Left kidney (tissue), 8 donors: ENCODE measurements at places on chromosomes 1 and 21.

DNA sequence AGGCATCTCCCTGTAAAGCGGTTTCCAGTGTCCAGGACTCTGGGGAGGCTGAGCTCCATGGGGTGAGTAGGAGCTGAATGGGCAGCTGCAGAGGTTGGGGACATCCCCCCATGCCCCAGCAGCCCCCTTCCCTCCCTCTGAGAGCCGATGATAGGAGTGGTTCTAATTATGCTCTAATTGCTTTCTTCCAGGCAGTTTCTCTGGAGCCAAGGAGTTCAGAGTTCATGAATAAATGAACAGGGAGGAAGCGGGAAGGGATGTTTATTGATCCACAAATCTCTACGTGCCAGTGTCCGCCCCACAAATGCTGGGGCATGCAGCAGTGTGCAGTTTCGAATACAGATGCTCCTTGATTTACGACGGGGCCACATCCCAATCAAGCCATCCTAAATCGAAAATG lies 15.6 kb downstream of the NKAIN1 start:
- no peak for DNase-seq

GRCh38 chr1:93411000-93411399 lies 36.9 kb upstream of the FNBP1L start:
- no peak for DNase-seq

- no peak for DNase-seq
Observed at GRCh38 chr1:17356387-17357026, 15.5 kb upstream of the PADI6 start.

DNA sequence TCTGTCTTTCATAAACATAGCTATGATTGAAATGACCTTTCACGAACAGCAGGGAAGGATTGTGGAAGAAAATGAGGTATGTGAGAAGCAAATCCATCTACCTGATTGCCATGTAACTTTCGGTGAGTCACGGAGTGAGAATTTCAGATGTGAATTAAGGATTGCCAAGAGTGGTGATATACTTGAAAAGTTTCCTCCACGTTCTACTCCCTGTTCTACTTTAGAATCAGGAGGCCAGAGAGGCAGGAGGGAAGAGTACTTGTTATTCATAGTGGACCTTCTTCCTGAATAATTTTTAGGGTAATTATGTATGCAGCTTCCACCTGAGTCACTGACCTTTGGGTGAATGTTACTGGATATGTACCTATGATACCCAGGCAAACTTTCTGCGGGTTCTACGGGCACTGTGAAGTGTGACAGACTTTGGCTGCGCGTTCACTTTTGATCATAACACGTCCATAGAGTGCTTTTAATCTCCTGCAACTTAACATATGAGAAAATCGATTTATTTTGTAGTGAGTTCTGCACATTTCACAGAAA lies 2.6 kb upstream of the KCNE1 start:
- no peak for DNase-seq
